ENCODE measurements at places on chromosomes 6 and 20.

GRCh38 chr20:23584434-23585199 lies 16.3 kb upstream of the CST9L start:
- no peak for DNase-seq

GRCh38 chr6:12062605-12063004 lies 50.5 kb downstream of the HIVEP1 start:
- no peak for DNase-seq

GRCh38 chr6:104955491-104955890 lies 1.4 kb upstream of the LIN28B start:
- DNase-seq = no peak

DNA sequence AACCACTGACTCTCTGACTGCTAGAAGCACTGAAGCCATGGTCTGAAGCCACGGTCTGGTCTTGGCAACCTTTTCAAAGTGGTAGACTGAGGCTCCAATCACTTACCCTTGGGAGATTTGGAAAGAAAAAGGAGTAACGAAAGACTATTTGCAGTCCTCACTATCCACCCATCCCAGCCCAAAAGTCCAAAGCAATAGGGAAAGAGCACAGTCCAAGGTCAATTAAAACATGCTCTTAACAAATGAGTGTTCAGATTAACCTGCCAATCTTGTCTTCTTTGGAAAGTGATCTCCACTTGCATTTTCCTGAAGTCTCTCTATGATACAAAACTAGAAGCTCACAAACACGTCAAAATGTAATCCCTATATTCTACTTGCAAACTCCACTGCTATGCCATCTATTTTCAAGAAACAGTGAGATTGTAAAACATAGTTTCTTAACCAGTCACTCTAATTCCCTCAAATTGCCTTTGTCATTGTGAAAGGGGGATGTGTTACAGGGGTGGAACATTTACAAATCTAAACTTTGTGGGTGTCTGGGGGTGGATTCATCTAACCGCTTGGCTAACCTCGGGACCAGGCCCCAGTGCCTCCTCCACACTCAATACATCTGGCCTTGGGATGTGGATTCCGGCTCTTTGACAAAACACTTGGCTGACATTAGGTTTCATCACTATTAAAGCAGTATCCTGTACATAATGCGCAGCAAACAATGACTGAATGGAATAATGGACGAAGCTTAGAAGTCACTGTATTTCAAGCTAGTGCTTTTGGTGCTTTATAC lies 56.4 kb downstream of the B4GALT5 start:
- DNase-seq = no peak

DNA sequence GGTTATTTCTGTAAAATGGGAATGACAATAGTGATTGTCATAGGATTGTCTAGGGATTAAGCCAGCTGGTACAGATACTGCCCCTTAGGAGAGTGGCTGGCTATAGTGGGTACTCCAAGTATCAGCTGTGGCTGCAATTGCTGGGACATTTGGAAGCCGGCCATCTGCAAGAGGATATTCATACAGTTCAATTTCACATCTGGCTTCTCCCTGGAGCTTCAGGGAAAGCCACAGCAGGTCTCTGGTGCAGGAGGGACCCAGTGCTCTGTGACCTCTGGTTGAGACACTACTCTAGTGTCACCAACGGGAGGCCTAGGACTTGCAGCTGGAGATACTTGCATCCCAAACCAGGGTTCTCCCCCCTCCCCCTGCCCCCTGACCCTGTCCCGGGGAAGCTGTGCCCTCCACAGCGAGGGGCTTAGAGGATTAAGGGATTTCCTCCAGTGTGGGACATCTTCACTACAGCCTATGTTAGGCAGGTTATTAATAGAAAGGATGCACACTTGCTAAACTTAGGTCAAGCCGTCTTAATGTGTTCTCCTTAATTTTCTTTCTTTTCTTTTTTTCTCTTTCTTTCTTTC lies 2.7 kb downstream of the SLC2A10 start:
- DNase-seq = no peak

- DNase-seq = no peak
Measured at GRCh38 chr6:166872531-166873009, 83.8 kb downstream of the RNASET2 start.

DNA sequence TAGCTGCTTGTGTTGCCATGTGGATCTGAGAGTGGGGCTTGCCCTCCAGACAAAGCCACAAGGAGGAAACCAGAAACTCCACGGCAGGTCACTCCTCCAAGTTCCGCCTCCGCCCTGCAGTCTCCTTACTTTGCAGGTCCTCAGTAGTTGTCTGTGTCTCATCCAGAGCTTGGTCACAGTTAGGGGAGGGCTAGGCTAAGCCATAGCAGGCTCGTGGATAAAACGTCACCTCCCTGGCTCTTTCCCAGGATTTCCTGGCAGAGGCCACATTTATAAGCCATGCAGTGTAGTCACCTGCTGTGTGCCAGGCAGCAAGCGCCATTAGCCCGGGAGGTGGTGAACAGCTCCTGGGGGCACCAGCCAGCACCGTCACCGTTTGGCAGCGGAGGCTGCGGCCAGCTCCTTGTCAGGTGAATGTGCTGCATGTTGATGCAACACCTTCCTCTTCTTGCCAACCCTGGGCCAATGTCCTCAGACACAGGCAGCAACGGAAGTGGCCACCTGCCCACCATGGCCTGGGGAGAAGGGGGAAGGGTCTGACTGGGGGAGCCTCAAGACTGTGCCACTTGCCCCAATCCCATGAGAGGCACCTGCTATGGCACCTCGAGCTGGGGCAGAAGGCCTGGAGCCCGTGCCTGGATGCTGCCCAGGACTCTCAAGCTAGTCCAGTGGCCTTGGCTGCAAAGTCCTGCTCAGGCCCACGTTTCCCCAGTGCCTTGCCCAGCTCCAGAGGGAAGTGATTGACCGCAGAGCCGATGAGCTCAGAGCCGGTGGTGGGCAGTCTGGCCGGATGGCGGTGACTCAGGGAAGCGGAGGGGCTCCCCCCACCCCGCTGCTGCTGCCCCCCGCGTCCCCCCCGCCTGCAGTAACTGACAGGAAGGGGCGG lies 39.0 kb upstream of the SLCO4A1 start:
- no peak for DNase-seq

DNA sequence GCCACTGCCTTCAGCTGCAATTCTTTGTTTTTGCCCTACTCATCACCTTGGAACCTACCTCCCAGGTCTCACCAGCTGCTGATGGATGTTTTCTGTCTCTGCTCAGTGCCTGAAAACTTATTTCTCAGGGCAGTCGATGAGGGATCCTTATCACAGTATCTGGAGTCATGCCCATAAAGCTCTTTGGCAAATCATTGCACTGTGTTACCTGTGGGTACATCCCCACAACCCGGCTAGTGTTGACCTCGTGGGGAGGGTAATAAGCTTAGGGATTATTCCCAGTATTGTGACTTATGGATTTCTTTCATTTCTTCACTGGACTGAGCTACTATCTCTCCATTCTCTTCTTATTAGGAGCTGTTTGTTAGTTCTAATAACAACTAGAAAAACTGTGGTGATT lies 91.7 kb downstream of the ELOVL5 start:
- DNase-seq = no peak

DNA sequence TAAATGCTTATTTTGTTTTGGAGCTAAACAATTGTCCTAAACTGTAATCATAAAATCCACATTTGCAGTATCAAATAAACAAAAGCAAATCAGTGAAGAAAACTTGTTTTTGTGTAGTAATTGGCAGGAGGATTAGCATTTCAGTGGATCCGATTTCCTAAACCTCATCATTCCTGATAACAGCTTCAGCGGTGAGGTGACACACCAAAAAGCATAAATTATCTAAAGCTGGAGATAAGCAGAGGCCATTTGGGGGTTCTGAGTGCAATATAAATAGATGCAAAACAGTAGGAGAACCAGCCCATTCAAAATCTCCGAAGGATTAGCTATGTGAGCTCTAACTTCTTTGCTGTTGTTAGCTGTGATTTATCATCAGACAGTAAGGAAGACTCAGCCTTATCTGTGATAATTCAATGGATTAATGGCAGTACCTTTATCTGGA lies 235.8 kb downstream of the EPHA7 start:
- DNase-seq = no peak

DNA sequence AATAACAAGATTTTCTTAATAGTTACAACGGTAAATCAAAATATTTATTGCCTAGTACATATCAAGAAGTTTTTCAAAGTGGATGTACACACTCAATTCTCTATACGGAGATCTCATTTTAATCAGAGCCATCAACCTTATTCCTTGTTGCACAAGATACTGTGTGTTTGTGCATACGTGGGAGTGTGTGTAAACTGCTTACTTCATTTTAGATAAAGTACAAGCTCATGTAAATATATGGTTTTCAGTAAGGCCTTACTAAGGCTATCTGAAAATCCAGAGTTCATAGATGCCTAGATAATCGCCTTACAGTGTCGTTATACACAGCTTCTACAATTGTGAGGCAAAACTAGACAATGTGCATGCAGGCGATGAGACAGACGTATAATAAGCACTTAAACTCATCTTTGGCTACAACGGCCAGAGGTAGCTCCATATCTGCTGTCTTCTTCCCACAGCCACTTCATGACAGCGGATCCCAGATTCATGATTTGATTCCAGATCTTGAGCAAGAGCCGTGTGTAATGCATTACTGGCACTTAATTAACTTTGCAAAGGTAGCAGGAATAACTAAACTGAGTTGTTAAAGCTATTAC lies 2.5 kb downstream of the PERP start:
- no peak for DNase-seq

DNA sequence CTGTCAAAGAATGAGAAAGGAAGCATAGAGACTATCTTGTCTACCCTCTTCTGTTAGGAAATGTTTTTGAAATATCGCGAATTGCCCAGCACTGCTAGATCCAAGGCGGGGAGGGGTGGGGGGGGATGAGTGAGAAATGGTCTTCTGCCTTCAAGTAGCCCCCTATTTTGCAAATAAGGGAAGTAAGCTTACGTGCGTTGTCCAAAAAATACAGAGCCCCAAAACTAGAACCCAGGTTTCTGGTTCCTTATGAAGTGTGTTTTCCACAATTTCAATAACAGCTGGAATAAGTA lies 923 bp upstream of the ILRUN start:
- no peak for DNase-seq

DNA sequence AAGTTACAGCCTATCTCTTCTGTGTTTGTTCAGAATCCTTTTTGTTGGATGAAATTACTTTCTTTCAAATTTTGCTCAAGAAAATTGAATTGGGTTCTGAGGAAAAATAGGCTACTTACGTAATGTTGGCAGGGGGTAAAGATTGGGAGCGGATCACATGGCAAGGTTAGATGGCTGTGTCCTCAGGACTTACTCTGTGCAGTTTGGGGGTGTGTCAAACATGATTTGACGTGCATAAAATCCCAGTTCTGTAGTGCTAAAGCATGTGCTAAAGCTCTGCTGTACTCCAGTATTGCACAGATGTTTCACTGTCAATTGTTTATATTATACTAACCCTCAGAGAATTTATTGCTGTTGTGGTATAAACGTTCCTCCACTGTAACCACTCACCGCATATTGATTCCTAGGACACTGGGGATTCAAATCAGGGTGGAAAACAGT lies 2.6 kb downstream of the NT5E start:
- DNase-seq = no peak

- DNase-seq = no peak
Measured at GRCh38 chr20:50138120-50138478, 15.4 kb downstream of the PEDS1 start.

- no peak for DNase-seq
Measured at GRCh38 chr6:37674161-37674560, 23.5 kb downstream of the MDGA1 start.

GRCh38 chr6:6518631-6519427 lies 69.7 kb upstream of the LY86 start:
- no peak for DNase-seq

GRCh38 chr20:48350313-48350988 lies 477.3 kb downstream of the PREX1 start:
- DNase-seq = peak; percentile 2

- DNase-seq = no peak
Measured at GRCh38 chr20:39944861-39945260, 744.2 kb downstream of the MAFB start.

DNA sequence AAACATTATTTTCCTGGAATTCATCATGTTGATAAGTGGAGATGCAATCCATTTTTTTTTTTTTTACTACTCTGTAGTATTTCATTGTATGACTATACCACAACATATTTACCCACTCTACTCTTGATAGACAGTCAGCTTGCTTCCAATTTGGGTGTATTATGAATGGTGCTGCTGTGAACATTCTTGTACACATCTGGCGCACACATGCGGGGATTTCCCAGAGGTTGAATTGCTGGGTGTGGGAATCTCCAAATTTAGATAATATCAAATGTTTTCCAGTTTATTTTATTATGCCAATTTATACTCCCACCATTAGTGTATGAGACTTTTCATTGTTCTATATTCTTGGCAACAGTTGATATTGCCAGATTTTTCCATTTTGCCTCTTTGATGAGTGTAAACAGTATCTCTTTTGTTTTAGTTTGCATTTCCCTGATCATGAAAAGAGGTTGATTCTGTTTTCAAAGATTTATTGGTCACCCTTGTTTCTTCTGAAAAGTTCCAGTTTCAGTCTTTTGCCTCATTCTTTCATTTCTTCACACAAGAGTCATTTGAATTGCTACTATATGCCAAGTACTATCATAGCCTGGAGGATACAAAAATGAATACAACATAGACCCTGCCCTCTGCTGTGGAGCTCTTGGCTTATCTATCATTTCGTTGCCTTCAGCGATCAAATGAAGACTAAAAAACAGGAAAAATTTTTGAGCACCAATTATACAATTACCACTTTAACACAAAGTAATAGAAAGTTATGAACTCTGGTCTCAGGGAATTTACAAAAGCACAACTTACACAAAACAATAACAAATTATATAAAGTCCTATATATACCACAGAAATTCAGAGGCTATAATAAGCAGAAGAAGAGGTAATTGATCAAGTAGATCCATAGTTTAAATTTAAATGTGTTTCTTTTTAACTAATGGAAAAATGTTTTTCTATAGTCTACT lies 17.1 kb upstream of the NCOA7 start:
- no peak for DNase-seq

- DNase-seq = no peak
Measured at GRCh38 chr6:70839286-70840266, 117.3 kb downstream of the B3GAT2 start.

DNA sequence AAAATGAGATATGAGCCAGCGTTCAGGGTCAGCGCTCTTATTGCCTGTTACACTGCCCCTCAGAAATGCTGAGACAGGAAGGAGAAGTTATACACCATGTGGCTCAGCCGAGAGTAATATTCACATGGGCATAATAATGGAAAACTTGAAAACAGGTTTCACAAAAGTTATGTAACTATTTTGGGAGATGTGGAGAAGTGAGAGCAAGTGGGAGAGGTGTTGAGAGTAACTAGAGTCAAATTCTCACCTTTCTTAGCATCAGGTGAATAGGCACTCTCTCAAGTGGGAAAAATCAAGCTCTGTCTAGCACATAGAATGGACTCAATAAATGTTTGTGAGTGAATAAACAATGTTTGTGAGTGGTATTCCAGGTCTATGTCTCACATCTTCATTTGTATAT lies 94.5 kb downstream of the TBX18 start:
- DNase-seq = no peak

DNA sequence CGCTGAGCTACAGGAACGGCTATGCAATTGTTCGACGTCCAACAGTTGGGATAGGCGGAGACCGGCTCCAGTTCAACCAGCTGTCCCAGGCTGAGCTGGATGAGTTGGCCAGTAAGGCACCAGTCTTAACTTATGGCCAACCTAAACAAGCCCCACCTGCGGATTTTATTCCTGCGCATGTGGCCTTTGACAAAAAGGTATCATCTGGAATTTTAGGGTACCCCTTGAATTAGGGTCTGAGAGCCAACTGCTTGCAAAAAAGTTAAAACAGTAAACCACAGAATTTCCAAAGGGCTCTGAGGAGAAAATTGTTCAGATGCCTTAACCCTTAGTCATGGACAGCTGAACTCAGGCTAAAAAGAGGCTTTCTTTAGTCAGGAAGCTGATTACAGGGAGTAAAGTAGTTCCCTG lies 3.8 kb downstream of the EFHC1 start:
- DNase-seq = no peak
